ENCODE measurements at places on chromosomes 16 and 17.
A peak's percentile ranks its signal among the peaks of the same experiment; 100 is the strongest.

DNA sequence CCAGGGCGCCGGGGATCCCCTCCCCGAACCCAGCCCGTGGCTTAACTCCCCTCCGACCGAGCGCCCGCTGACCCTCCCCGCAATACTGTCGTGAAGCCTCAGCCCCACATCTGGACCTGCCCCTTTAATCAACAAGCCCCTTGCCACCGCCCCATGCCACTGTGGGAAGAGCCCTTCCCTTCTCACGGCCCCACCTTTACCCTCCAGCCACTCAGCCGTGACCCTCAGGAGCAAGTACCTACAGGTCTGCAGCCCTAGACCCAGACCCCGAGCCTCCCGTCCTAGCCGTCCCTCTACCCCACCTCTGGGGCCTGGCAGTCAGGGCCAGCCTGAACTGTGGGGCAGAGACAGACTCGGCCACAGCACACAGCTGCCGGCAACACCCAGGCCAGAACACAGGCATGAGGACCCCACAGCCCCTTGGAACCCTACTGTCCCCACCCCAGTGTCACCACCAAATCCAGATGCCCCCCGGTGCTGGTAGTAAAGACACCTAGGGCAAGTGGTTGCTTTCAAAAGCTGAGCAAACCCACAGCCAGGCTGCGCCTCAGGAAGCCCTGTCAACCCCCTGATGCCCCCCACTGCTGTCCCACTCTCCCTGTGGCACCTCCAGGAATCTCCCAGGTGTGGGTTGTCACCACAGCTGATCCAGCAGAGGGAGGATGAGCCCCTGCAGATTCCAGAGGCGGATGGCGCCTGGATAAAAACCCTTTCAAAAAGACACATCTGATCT is 1.4 kb downstream of the NXPH3 start:
- DNase-seq = no peak

DNA sequence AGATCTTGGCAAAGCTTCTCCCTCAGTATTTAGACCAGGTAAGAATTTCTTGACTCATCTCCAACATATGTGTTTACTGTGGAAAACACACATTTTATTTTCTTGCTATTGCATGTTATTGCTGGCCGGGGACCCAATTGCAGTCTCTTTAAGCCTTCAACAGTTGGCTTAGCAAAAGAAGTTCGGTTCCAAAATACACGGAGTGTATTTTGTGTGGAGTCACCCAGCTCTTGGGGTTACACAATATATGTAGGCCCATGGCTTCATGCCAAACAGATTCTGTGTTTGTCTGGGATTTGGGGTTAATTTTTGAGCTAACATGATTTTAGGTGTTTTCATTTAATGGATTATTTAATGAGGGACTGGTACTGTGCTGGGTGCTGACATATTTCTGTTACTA is 4.0 kb downstream of the ALDH3A2 start:
- no peak for DNase-seq

- DNase-seq = peak; percentile 34
Measured at GRCh38 chr16:17160285-17160853, 310.4 kb downstream of the XYLT1 start.

- no peak for DNase-seq
Measured at GRCh38 chr16:12314653-12315185, 338.2 kb downstream of the SNX29 start.

DNA sequence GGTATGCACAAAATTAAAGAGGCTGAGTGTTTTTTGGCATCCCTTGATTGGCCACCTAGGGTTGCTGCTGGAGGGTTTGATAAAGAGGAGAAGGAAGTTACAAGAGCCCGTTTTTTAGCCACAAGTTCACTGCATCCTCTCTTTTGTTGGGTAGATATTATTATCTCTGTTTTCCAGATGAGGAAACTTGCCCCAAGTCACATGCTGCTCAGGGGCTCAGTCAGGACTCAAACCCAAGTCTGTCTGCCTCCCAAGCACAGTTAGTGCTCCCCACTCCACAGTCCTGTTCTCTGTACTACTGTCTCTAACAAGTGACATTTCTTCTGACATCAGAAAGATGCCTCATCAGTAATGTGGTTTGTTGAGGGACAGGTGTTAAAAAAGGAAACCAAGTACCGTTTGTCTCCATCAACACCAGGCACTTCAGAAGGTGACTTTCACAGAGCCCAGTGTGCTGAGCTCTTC is 1.4 kb downstream of the NT5M start:
- no peak for DNase-seq

- no peak for DNase-seq
Measured at GRCh38 chr17:67680445-67681224, 37.1 kb upstream of the NOL11 start.

DNA sequence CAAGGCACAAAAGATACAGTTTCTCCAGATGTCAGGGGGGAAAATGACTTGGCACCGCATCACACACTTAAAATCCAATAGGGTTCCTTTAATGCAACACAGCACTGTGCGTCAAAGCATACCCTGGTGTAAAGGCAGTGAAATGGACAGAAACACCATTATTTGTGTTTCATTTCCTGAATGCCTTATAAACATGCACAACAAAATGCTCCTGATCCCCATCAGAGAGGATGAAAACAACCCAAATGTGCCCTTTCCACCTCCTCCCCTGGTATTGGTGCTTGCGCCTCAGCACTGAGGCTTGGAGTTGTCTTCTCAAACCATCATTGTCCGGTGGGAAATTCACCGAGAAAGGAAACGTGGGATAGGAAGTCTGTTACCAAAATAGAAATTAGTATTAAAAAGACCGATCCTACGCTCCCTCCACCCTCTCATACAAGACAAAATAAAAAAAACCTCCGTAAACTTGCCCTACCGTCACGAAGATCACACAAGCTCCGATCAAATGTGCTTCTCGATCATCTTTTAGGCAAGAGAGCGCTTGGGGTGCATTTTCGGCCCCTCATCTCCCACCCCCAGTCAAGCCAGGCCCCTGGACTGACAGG is 722 bp downstream of the CDC27 start:
- DNase-seq = no peak

- no peak for DNase-seq
Measured at GRCh38 chr16:49439050-49439449, 65.4 kb downstream of the C16orf78 start.

DNA sequence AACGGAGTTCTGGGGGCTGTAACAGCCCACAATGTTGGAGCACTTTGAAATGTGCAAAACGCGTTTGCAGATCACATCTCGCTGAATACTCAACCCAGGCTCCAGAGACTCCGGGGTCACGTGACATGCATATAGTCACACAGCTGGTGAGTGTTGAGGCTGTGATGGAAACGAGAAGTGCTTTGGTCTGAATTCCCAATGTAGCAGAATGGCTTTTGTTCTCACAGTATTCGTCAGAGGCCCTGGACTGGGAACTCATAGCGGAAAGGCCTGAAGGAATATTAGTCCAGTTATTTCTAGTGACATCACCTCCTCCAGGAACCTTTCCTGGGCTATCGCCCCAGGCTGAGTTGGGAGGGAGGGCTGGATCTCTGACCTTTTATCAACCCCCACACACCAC is 95.8 kb upstream of the CRHR1 start:
- DNase-seq = no peak

GRCh38 chr16:3518986-3519348 is 18.2 kb downstream of the CLUAP1 start:
- DNase-seq = no peak

- DNase-seq = no peak
Measured at GRCh38 chr17:33934696-33935095, 320.4 kb upstream of the CCL2 start.
